T-helper 9 cell (primary cell): ENCODE measurements at places on chromosomes 2 and 18.

GRCh38 chr18:29594493-29594892, 1417.6 kb upstream of the CDH2 start:
- no peak for DNase-seq

DNA sequence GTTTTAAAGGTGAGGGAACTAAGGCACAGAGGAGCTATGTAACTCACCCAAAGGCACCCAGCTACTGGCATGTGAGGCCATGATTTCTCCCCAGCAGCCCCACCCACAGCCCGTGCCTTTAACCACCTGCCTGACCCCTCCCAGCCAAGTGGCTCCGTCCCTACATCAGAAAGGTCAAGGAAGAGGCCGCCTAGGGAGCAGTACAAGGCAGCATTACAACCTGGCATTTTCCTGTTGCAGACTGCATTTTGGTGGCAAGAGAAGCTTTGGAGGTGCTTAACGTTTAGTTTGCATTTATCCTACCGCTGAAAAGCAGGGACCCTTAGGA, 17.5 kb downstream of the STEAP3 start:
- no peak for DNase-seq

GRCh38 chr2:241408849-241409248, 52.8 kb downstream of the FARP2 start:
- DNase-seq: no peak

DNA sequence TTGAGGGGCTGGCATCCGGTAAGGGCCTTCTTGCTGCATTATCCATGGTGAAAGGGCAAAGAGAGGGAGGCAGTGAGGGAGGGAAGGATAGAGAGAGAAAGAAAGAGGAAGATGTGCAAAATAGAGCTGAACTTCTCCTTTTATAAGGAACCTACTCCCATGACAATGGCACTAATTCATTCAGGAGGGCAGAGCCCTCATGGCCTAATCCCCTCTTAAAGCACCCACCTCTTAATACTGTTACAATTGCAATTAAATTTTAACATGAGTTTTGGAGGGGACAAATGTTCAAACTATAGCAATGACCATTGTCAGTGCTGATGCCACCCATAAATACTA, 60.2 kb downstream of the CXCR4 start:
- DNase-seq: no peak

DNA sequence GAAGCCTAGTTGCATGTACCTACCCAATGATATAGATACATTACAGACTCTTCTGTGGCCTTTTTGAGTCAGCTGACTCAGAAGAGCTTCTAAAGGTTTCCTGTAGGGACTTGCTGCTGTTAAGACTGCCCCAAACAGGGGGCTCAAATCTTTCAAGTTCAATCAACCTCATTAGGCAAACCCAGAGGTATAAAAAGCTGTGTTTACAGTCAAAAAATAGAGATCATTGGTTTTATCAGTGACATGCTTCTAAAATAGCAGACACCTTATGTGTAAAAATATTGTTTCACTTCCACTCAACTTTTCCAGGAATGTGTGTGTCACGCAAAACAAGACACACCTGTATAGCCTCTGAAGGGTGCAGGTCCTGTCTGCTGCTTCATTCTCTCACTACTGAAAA, 624.3 kb upstream of the FANCL start:
- no peak for DNase-seq

- DNase-seq: no peak
Observed at GRCh38 chr2:206255003-206255402, 19.5 kb upstream of the ZDBF2 start.

GRCh38 chr2:37740164-37740739, 68.8 kb upstream of the CDC42EP3 start:
- no peak for DNase-seq
